Activated T-cell treated with anti-CD3 and anti-CD28 coated beads, Interleukin-2, amount 50 U/mL, for 24 hours (primary cell): ENCODE measurements at places on chromosomes 5 and 9.

GRCh38 chr9:125261501-125262293 is at the start of gene GAPVD1:
Gene GAPVD1, plus strand, starts transcription at chr9:125261826. Its CDS starts 37,096 bp downstream, at chr9:125298922.
- DNase-seq = peak; percentile 94

DNA sequence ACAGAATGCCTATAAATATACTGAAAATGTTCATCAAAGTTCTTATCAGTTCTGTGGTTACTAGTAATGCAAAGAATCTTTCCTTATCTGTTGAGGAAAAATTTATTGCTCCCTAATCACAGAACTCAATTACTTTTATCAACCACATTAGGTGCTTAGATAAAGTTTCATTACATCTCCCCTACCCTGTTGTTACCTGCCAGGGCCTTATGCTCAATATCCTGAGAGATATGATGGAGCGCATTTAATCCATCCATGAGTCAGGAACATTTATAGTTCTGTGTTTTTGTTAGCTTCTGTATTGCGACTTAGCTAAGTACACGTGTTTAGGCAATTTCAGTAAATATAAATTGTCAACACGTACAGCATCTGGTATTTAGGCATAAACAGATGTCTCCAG is 164.3 kb upstream of the ST8SIA4 start:
- DNase-seq = no peak

GRCh38 chr9:88494983-88495721 is 39.8 kb upstream of the NXNL2 start:
- no peak for DNase-seq

- no peak for DNase-seq
These were observed 18.8 kb upstream of the FCN2 start for GRCh38 chr9:134861595-134862334.

GRCh38 chr5:122757285-122757684 is 17.6 kb upstream of the SNX2 start:
- no peak for DNase-seq

- DNase-seq = no peak
These were observed 13.0 kb upstream of the ASS1 start for GRCh38 chr9:130431536-130432303.

GRCh38 chr5:78293851-78294247 is 649 bp downstream of the AP3B1 start:
- no peak for DNase-seq

DNA sequence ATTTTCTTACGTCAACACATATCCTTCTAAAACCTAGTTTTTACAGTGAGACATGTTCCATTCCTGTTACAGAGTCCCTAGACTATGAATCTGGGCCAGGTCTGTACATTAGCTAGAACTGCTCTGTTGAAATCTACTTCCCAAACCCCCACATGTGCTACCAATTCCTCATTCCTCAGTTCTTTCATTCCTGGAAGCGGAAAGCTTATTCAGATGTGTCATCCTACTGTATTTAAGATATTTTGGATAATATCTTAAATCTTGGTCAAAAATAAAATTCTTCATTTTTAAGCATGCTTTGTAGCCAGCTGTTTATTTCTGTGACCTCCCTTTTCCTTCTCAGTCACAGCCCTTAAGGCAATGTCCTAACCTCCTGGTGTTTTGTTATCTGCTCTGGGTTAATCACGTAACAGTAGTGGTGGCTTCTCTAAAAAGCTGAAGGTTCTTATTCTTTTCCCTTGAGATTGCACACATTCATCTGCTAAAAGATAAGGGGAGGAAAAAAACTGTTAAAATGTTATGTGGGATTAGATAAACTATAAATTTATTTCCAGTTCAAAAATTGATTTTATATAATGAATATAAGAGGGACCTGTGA is 35.6 kb downstream of the GLRX start:
- no peak for DNase-seq

DNA sequence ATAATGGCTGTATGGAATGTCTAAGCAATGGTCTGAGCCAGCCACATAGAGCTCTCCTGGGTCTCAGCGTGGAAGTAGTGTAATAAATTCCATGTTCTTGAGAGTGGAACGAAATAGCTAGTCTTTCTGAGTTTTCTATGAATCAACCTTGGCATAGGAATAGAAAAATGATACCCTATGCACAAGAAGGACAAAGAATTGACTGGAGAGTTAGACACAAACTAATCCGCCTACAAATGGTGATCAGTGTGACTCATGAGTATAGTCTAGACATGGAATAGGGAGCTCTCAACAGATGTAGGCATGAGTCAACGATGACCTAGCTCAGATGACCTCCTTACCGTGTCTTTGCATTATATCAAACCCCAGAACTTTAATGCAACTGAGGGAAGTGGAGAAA is 256.8 kb upstream of the GRIN3A start:
- no peak for DNase-seq

GRCh38 chr9:10055886-10056395 is 556.9 kb downstream of the PTPRD start:
- DNase-seq = no peak

DNA sequence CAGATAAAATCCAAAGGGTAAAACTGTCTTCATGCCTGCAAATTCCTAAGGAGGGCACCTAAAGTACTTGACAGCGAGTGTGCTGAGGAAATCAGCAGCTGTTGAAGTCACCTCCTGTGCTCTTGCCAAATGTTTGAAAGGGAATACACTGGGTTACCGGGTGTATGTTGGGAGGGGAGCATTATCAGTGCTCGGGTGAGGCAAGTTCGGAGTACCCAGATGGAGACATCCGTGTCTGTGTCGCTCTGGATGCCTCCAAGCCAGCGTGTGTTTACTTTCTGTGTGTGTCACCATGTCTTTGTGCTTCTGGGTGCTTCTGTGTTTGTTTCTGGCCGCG is 727 bp upstream of the ADRB2 start:
- no peak for DNase-seq

GRCh38 chr9:117084221-117084620 is 330.6 kb downstream of the ASTN2 start:
- DNase-seq = no peak

DNA sequence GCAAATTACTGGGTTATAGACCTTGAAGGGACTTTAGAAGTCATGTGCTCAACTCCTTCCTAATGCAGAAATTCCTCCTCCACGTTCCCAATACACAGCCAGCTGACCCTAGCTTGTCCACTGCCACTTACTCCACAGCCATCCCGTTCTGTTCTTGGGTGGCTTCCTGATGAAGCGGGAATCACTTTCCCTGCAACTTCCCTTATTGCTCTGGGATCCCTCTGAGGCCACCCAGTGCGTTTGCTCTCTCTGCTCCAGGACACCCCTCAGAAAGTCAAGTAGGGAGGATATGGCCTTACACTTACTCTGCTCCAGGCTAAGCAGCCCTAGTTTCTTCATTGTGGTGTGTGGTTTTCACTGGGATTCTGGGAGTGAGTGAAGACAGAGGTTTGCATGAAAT is 55.5 kb downstream of the GALNT12 start:
- no peak for DNase-seq

- DNase-seq = no peak
These were observed 24.8 kb upstream of the ANKRD33B start for GRCh38 chr5:10538789-10539686.

- DNase-seq = no peak
These were observed 6.6 kb upstream of the FAT2 start for GRCh38 chr5:151597749-151598148.

GRCh38 chr5:157324237-157324636 is 58.3 kb downstream of the CYFIP2 start:
- DNase-seq = no peak

DNA sequence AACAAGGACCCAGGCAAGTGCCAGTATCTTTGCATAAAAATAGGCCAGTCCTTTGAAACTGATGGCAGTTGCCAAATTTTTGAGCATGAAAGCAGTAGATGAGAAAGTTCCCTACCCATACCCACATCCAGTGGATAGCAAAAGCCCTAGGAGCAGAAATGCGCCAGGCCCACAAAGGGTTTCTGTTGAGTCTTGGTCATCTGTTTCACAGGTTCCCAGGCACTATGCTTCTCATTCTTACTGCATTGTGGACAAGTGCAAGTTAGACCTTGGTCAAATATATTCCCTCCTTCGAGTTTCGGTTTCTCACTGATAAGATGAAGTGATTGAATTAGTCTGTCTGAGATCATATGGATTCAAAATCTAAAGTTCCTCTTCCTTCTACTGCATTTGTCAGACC is 152.3 kb downstream of the NR3C1 start:
- DNase-seq = no peak

DNA sequence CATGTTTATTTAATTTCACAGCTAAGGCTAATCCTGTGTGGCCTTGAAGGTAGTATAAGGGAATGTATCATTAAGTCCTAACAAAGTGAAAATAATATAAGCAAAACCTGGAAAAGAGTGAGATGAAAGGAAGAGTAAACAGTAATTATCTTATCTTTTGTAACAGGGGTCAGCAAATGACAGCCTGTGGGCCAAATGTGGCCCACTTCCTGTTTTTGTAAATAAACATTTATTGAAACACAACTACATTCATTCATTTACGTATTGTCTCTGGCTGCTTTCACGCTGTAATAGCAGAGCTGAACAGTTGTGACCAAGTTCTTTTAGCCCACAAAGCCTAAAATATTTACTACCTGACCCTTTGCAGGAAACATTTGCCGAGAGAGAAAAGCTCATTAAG is 78.4 kb upstream of the HTR4 start:
- no peak for DNase-seq

GRCh38 chr9:131645078-131645776 is 94.6 kb downstream of the RAPGEF1 start:
- DNase-seq = no peak

DNA sequence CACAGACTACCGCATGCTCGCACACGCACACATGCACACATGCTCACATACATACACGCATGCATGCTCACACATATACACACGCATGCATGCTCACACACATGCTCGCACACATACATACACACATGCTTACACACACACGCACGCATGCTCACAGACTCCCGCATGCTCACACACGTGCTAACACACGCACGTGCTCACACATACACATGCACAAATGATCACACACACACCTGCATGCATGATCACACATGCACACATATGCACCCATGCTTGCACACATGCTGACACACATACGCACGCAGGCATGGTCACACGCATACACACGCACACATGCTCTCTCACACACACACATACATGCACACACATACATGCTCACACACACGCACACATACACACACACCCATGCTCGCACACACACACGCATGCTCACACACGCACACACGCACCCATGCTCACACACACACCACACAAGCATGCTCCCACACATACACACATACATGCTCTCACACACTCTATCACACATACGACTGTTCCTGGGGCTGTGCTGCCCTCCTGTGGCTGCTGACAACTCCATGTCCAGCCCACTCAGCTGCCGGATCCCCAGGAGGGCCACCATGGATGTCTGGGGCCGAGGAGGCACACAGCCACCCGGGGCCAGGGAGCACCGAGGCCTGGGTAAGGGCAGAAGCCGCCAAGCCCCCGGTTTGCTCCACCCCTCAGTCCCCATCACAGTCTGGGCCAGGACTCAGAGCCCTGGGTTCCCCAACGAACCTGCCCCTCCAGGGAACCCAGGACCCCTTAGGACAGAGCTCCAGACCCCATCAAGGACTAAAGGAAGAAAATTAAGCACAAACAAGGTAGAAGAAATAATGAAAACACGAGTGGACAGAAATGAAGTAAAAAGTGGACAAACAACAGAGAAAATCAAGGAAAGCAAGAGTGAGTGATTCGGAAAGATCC is 31.4 kb upstream of the EGFL7 start:
- peak; percentile 79 for DNase-seq

GRCh38 chr9:85521371-85522197 is 220.2 kb downstream of the AGTPBP1 start:
- DNase-seq = no peak

- no peak for DNase-seq
These were observed 52.2 kb upstream of the GRAMD2B start for GRCh38 chr5:126370796-126371718.

DNA sequence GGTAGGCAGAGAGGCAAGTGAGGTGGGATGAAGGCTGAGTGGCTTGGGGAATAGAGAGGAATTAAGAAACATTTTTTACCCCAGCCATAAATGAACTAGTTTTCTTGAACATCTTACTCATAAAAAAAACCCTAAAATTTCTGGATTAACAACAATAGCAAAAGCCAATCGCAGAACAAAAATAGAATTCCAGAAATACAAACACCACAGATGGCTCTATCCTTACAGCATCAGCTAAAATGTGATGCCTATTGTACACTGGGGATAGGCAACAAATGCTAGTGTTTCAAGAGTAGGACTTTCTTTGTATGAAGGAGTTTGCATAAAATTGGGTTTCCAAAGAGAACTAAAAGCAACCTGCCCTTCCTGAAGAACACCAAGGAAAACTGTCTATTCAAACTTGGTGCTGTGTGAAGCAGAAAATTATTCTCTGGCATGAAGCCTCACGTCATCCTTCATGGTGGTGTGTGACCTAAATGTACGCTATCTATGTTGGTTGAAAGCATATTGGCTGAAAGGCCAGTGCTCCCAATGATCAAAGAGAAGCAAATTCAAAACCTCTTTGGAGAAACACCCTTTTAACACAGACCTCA is 82.9 kb downstream of the JAKMIP2 start:
- no peak for DNase-seq

GRCh38 chr9:8879284-8879683 is 1079.7 kb upstream of the DMAC1 start:
- DNase-seq = no peak

DNA sequence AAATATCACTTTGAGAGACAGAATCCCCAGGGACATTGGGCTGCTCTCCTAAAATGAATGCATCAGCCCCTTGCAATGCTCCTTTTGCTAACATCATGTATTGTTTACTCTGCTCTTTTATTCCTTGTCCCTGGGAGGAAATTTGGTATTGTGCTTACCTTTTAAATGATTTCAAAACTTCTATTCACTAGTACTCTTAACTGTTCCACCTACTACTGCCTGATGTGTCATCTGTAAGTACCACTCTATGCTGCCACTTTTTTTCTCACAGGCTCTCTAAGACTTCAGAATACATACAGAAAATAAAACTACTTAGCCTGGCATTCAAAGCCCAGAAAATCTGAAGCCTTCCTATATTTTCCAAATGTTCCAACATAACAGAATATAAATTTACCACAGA is 667.2 kb downstream of the BRINP1 start:
- DNase-seq = no peak

GRCh38 chr5:173321886-173322285 is 6.3 kb downstream of the STC2 start:
- no peak for DNase-seq

DNA sequence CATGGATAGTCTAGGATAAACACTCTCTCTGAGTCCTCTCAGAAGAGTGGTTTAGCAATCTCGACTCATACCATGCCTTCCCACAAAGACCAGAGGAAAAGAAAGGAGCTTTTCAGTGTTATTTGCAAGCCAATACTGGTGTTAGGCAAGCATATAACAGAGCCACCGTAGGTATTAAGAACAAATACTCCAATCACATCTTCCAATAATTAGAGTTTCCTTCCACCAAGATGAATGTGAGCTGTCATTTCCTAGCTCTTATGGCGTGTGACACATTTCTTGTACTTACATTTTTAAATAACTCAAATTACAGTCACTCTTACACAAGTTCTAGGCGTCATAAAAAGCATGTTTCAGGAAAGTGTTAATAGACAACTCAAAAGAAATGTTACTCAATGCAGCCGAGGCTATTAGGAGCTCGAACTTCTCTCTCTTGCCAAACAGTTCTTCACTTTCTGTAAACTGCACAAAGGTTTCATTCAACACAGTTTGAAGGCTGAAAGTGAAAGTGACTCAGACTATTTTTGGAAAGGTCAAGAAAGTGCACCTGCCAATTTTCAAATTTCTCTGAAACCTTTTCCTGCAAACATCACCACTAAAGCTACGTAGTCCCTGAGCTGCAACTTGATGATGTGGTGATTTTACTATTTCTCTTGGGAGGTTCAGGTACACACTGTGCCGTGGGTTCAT is 153.8 kb downstream of the AUH start:
- no peak for DNase-seq

GRCh38 chr9:97809666-97810344 is 43.2 kb upstream of the FOXE1 start:
- DNase-seq = no peak
